ENCODE measurements at places on chromosomes 2 and 18.

DNA sequence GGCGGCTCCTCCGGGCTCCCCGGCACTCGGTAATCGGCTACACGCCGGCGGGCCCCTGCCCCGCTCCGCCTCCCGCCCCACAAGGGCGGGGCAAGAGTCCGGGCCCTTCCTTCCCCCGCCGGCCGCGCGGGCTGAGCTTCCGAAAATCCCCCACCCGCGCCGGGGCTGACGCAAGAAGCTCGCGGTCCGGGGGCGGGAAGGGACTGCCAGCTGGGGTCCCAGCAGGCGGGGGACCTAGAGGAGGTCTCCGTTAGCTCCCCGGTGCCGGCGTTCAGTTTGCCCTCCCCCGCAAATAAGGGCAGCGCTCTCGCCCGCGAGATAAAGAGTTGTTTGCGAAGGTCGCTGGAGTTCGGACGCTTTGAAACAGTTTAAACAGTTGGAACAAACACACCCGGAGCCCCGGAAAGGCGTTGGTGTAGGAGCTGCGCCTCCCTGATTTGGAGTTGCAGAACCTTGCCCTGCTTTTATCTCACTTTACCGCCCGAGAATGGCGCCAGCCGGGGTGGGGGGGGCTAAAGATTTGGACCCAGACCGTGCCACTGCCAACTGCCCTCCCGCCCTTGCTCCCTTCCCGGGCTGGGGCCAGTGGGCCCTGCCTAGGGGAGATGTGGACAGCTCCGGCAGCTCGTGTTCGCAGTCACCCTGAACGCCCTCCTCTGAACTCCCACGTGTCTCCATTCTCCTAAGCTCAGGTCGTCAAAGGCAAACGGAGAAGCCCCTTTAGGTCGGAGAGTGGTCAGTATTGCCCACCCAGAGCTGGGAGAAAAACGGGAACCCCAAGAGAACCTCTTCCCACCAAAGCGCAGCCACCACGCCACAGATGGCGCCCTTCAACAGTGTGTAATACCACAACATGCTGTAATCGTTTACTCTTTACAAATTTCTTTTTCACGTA lies at the start of gene NFE2L2:
Gene NFE2L2 (minus strand): TSS at position 35 of the 895 bp plus-strand sequence. CDS start 151 bp downstream, outside the sequence.
- DNase-seq = peak; percentile 68

- no peak for DNase-seq
Measured at GRCh38 chr2:240383099-240383758, 52.2 kb upstream of the GPC1 start.

- no peak for DNase-seq
Measured at GRCh38 chr2:215435280-215435869, 493 bp downstream of the FN1 start.

DNA sequence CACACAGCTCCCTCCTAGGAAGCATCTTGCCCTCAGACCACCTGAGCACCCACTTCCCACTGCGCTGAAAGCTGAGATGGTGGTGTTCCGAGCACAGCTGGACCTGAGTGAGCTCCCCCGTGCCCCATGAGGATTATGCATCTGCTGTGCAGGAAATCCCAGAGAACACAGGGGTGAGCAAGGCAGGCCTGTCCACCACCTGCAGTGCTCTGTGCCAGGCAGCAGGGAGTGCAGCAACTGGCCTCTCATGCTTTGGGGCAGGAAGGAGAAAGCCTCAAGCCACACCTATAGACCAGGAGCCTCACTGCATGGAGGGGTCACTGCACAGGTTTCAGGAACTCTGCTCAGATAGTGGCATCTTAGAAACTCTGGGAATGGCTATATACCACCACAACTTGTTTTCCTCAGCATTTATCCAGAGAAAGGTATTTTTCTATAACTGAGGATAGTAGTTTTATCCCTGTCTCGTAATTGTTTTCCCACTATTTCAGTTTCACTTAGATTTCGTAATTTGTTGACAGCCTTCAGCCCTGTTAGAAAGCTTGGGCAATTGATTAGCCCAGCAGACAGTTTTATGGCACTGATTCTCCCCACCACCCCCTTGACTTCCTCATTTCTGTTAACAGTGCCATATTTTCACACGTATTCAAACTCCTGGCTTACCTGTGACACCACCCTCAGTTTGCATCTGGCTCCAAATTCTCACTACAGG lies 144.3 kb upstream of the DAPL1 start:
- no peak for DNase-seq

DNA sequence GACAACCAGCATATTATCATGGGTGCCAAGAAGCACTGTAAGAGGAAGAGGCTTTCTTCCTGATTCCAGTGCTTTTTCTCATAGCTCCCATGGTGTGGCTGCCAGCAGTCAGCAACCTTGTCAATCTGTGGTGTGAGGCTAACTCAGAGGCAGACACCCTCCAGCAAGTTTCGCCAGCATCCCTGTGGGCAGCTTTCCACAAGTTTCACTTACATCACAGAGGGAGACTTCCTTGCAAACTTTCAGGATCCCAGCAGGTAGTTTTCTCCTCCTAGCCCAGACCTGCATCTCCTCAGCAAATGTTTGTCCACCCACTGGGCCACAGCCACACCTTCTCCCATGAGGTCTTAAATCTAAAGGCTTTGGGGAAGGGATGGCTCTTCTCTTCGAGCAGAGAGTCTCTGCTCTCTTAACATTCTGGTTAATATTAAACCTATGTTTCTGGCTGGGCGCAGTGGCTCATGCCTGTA lies 9.1 kb downstream of the DNAH7 start:
- no peak for DNase-seq

DNA sequence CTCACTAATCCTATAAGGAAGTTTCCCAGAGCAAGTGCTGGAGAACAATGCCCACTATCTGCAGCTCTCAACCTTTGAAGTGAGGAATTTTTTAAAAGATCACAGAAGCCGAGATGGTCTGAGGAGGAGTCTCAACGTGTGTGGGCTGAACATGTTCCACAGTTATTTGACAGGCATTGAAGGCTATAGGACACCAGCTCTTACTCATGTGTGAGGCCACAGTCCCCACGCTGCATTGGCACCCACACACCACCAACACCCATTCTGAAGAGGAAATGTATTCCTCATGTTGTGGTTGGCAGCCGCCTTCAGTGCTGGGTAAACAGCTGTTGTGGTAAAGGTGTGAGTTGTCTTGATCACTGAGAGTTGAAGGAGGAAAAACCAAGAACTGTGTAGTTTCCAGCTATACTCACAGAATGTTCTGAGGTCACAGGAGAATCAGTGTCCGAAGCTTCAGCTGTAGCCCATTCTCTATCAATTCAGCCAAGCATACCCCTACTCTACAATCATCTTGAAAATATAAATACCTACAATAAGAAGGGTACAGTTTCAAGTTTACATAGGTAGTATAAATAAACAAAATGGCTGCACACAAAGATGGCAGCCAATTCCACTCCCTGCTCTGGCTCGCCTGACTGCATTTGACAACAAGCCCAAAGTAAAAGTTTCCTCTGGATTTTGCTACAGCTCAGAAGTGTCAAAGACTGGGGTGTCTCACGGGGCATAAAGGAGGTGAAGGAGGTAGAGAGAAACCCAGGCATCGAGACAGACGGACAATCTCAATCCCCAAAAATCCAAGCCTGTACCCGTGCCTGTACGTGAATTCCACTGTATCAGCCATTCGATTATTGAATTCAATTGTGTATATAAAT lies 12.1 kb downstream of the CD226 start:
- DNase-seq = no peak

DNA sequence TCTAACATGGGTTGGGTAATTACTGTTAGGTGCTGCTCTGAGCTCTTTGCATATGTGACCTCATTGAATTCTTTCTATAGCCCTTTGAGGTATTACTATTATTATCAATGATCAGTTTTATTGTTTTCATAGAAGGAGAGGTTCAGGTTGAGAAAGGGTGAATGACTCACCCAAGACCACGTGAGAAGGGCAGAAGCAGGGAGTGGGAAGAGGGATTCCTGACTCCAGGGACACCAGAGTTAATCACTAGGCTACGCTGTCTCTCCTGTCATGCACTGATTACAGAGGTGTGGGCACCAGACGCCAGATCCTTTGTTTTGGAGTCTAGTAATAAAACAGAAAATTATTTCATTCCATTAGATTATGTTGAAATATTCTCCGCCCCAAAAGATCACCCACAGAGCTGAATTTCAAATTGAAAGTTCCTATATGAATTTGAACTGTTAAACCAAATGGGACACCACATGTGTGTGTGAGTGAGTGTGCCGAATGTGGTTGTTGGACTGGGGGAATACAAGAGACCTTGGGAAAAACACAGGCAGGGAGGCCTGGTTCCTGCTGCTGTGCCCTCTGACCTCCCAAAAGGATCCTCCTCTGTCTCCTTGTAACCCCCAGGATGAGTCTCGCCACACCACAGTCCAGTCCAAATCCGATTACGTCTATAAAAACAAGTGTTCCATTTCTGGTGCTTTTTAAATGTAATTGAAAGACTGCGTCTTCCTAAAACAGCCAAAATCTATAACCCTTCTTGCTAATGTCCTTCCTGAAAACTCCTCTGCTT lies 215.4 kb downstream of the ZNF521 start:
- no peak for DNase-seq

GRCh38 chr2:39623917-39624316 lies 41.8 kb upstream of the TMEM178A start:
- DNase-seq = no peak

All from H54 (cell line).